ENCODE measurements at places on chromosomes 3 and 15.

DNA sequence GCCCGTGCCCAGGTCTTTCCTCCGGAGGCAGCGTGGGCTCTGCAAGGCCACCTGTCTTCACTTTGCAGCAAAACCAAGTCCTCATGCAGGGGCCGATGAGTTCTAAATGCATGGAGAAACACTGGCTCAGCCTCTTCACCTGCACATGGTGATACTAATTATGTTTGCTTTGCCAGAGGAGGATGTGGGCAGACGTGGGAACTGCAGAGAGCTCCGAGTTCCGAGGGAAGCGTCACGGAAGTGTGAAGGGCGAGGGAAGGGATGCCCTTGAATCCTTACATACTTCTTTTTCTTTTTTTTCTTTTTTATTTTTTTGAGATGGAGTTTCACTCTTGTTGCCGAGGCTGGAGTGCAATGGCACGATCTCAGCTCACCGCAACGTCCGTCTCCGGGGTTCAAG is 74.8 kb downstream of the GABRG3 start:
- no peak for DNase-seq

GRCh38 chr15:94476686-94477085 is 245.3 kb downstream of the MCTP2 start:
- no peak for DNase-seq

- DNase-seq = no peak
Observed at GRCh38 chr3:167852216-167852615, 116.7 kb downstream of the SERPINI1 start.

GRCh38 chr3:149850787-149851584 is 38.0 kb downstream of the RNF13 start:
- peak; percentile 19 for DNase-seq

- DNase-seq = no peak
Observed at GRCh38 chr3:7978087-7978422, 523.6 kb upstream of the LMCD1 start.

GRCh38 chr15:52733696-52734255 is 54.6 kb upstream of the ATOSA start:
- no peak for DNase-seq

GRCh38 chr15:90394074-90394473 is 6.0 kb downstream of the IQGAP1 start:
- DNase-seq = no peak

DNA sequence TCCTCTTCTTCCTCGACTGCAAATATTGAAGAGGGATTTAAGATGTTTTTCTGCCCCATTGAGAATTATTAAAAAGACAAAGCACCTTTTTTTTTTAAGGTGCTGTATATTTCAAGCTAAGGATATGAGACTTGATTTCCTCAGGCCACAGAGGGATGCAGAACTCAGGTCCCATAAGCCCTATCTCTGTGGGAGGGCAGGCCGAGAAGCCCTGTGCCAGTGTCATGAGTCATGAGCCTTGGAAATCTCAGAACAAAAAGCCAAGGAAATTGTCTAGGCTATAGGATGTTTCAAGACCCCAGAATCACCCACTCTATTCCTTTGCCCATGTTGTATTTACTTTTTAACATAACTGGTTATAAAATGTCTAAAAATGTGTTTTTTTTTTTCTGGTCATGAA is 7.3 kb downstream of the ESYT3 start:
- no peak for DNase-seq

DNA sequence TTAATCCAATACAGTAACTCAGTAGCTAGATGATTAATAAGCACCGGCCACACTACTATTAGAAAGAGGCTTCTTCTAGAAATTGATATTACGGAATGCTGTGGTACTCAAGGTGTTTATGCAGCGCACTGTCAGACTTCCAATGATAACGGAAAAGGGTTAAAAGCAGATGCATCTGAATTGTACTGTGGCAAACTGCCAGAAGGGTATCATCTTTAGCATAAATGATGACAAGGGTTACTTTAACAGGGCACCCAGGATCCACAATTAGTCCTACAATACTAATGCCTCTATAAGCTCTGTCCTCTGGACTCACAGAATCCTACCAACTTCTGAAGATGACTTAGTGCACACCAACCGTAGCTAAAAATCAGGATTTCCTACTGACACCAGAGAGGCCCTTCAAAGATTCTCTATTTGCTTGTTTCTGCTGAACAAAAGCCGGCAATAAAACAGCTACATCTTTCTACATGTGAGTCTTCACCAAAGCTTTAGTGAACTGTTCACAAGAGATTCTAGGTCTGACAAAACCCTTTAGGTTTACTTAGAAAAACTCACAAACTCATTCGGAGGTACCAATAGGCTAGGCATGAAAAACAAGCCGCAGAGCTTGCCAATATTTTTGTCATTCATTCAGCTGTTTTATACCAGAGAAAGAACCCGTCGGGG is 7.1 kb downstream of the SATB1 start:
- DNase-seq = no peak

GRCh38 chr3:33134026-33134625 is 20.3 kb downstream of the CRTAP start:
- no peak for DNase-seq

- no peak for DNase-seq
Observed at GRCh38 chr3:126621627-126622345, 33.1 kb downstream of the TXNRD3 start.

DNA sequence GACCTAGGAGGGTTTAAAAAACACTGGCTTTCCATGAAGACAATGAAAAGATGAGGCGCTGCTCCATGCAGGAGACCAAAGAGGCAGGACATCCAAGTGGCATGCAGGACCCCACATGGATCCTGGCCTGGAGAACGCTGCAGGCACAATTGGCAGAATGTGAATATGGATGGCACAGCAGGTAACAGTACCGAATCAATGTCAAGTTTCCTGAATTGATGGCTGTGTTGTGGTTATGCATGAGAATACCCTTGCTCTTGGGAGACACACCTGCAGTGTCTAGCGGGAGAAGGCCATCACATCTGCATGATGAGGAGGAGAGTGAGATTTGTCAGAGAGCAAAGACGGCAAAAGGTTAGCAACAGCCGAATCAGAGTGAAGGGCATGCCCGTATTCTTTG is 74.3 kb upstream of the SEC13 start:
- no peak for DNase-seq

- peak; percentile 96 for DNase-seq
Observed at GRCh38 chr15:74545776-74546656, 5.0 kb downstream of the ARID3B start.

DNA sequence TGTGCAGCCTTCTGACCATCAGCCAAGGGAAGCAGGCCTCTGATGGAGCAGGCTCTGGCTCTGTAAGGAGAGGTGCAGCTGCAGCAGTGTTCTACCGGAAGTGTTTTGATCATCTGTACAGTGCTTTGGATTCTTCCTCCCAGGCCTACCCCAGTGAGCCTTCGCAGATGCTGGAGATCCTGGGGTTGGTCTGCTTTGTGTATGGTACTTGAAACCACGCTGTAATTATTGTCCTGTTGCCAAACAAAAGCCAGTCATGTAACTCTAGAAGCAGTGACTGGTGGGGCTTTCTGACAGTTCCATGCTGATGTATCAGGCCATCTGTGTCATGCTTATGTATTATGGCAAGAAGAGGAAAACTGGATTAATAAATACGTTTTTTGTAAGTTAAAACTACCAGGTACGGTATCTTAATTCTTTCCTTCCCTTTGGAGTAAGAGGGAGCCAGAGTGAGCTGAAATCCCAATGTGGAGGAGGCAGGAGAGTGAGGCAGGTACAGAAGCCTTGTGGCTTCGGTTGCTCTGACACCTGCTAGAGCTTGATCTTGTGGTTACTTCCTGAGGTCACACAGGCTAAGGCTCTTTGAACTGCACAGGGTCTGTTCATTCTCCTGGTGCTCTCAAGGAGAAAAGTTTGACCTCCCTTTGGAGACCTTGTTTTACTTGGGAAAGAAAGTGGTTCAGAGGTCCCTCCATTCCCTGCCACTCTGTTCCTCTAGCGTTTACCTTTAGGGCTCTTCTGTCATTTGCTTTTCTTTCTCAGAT is 3.7 kb downstream of the TMEM42 start:
- DNase-seq = peak; percentile 19

- DNase-seq = no peak
Observed at GRCh38 chr3:72079369-72079872, 294.5 kb upstream of the PROK2 start.

GRCh38 chr3:47296562-47297302 is 14.0 kb downstream of the KLHL18 start:
- DNase-seq = no peak

GRCh38 chr3:136120373-136121348 is 75.5 kb downstream of the MSL2 start:
- no peak for DNase-seq

- no peak for DNase-seq
Observed at GRCh38 chr3:89303701-89304100, 196.3 kb downstream of the EPHA3 start.

- no peak for DNase-seq
Observed at GRCh38 chr3:6640907-6641306, 220.0 kb upstream of the GRM7 start.

GRCh38 chr3:107981471-107982111 is 109.2 kb downstream of the CD47 start:
- no peak for DNase-seq

DNA sequence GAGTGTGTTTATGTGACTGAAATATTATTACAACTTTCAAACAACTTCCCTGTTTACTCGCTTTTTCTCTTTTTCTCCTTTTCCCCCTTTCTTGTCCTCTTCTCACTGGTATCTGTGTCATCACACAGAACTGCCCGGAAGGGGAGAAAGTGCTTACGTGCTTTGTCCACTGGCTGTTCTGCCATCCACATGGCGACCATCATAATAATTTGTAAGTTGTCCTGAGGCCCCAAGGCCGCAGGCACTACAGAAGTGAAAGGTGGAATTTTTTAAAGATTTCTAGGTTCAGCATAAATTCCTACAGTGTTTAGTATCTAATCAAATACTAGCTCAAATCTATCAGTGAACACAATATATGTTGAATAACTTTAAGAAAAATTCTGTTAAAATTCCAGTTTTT is 26.7 kb upstream of the ABHD10 start:
- DNase-seq = no peak

GRCh38 chr3:189710620-189711402 is 79.6 kb downstream of the TP63 start:
- DNase-seq = peak; percentile 54

- DNase-seq = peak; percentile 99
Observed at GRCh38 chr3:153161138-153161713, 800 bp upstream of the RAP2B start.

- no peak for DNase-seq
Observed at GRCh38 chr15:55037071-55037470, 159.7 kb downstream of the RSL24D1 start.

DNA sequence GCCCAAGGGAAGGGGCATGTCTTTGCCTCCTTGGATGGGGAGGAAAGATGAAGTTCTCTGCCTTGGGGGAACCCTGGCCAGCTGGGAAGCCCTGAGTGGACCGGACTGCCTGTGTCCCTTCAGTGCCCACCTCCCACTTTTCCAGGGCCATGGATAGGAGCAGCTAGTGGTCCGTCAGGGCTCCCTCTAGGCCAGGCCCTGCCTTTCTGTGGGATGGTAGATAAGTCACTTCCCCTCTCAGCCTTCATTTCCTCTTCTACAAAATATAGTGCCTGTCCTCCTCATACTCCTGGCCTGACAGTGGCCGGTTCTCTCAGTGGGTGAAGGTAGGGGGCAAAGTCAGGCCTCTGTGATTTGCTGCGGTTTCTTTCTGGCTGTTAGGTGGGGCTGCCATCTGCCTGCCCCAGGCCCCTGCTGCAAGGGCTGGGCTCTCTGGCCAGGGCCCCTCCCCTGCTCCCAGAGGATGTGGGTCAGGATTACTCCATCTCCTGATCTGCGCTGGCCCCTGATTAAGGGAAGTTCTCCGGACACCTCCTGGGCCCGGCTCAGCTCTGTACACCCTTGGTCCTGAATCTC is 1.4 kb downstream of the PLEKHO2 start:
- no peak for DNase-seq

DNA sequence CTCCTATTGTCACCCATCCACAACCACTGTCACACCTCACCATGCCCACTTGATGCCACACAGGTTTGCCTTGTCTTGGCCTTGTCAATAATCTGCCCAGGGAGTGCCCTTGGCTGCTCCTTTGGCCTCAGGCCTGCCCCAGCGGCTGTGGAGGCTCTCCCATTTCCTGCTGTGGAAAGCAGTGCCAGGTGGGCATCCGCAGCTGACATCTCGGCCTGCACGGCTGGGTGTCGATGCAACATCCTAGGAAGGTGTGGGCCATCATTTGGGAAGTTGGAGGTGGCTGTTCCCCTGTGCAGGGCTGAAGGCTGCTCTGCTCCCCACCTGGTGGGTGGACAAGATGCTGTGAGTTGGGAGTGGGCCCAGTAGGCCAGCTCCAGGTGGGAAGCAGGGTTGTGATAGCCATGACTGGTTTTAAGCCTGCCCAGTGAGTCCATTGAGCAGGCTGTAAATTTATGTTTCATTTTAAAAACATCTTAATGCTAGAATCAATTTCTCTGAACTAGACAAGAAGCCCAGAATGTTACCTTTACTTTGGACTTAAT is 12.5 kb downstream of the DNAH1 start:
- no peak for DNase-seq

- no peak for DNase-seq
Observed at GRCh38 chr15:66941108-66941711, 124.2 kb upstream of the SMAD3 start.

DNA sequence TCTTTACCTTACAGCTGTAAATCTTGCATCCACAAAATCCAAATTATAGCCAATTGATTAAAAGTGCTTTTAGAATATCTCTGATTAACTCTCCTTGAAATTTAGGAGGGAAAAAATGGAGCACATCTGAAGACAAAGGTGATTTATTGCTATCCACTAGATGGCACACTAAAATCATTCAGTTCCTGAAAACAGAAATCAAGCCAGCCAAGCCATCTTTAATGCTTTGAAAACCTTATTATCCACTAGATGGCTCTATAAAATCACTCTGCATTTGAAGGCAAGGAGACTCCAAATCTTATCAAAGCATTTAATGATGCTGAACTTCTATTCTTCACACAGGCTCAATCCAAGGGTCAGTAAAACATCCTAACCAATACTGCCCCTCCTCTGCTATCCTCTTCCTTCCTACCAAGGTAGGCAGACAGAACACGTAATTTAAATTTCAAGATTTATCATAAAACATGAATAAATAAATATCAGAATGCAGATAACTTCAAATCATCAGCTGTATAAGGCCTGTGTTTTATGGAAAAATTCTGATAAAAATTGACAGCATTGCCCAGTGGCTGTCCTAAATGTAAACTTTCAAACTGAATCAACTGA is 48.4 kb downstream of the GOLIM4 start:
- peak; percentile 94 for DNase-seq

- no peak for DNase-seq
Observed at GRCh38 chr3:127889461-127889863, 25.6 kb upstream of the KBTBD12 start.

DNA sequence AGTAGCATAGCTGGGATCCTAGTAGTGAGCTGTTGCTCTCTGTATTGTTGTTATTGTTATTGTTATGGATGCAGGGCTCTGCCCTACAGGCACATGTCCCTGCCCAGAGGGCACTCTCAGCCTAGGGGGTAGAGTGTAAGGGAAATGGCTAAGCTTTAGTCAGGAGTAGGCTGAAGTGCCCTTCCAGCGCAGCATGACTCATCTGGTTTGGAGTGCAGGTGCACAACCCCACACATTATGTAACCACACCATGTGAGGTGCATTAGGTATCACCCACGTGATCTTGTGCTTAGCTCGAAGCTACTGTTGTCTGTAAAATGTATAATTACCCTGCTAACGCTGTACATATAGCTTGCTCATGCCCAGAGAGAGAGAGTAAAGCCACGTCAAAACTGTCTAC is 48.3 kb upstream of the TIPARP start:
- DNase-seq = no peak
